ENCODE measurements at places on chromosomes 1 and 21. TPM values are rescaled to one million over a fixed set of nuclear protein-coding genes. Genes with fewer than 3 reads are reported as not detected.

HSD3B1 gene
- total RNA-seq = not detected

RNU1-3 gene
- 3,444 TPM for total RNA-seq

- DNase-seq = peak; percentile 98
- no peaks in the 10 kb centered on the region for H3K36me3 ChIP-seq
- H3K27me3 ChIP-seq = peaks cover 26% of the 10 kb centered on the region
- peak overlapping the region; percentile 49 for H3K27ac ChIP-seq
- H3K4me3 ChIP-seq = peak overlapping the region; percentile 21
Observed at GRCh38 chr1:228059634-228060457, 22.7 kb upstream of the ARF1 start.

DMBX1 gene
- total RNA-seq = not detected

DIO1 gene
- total RNA-seq = 1.2 TPM

GRCh38 chr1:20847611-20848080, 60.5 kb upstream of the HP1BP3 start:
- no peaks in the 10 kb centered on the region for H3K4me1 ChIP-seq
- no peak overlapping the region for H3K4me3 ChIP-seq
- DNase-seq = no peak
- peak overlapping the region; percentile 37 for H3K27ac ChIP-seq

IL10RB gene
- total RNA-seq = 48.2 TPM
